ENCODE measurements at places on chromosomes 4 and X.

DNA sequence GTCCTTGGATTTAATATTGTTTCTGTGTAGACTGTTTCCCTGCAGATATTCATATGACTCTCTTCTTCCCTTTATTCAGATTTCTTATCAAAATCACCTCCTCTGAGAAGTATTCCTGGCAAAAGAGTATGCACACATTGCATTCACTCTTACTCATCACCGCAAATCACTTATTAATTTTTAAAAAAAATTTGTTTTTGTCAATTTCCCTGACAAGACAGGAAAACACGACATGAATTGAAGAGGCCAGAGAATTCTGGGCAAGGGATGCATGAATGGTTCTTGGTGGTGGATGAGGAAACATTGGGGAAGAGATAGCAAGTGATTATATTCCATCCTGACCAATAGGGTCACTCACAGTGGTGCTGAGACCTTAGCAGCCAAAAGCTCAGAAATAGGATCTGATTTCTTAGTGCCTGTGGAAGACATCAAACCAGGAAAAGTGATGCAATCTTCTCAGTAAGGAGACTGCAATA, 522.5 kb upstream of the AGA start:
- DNase-seq = no peak

GRCh38 chr4:107742791-107743190, 22.8 kb upstream of the PAPSS1 start:
- DNase-seq = no peak

DNA sequence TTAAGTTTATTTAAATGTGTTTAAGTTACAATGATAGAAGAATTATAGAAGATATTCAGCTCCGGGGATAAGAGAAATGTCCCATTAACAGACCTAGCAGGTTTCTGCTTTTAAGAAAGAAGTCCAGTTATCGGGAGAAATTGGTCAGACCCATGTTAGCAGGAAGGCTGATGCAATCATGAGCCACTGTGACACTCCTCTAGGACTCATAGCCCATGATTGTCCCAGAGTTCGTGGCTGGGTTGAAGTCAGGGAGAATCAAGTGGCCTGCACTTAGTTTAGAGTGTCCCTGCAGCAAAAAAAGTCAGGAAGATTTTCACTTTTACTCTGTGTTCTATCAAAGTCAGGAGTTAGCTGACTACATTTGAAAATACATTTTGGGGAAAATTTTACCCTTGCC, 72.0 kb downstream of the TMEM144 start:
- DNase-seq = no peak

- no peak for DNase-seq
Observed at GRCh38 chrX:118724365-118724764, 3.0 kb upstream of the IL13RA1 start.

- no peak for DNase-seq
Observed at GRCh38 chr4:147560625-147561024, 56.6 kb upstream of the TMEM184C start.

- no peak for DNase-seq
Observed at GRCh38 chr4:109368661-109369060, 65.0 kb upstream of the SEC24B start.

- DNase-seq = no peak
Observed at GRCh38 chrX:19616959-19617358, 101.7 kb upstream of the MAP3K15 start.

DNA sequence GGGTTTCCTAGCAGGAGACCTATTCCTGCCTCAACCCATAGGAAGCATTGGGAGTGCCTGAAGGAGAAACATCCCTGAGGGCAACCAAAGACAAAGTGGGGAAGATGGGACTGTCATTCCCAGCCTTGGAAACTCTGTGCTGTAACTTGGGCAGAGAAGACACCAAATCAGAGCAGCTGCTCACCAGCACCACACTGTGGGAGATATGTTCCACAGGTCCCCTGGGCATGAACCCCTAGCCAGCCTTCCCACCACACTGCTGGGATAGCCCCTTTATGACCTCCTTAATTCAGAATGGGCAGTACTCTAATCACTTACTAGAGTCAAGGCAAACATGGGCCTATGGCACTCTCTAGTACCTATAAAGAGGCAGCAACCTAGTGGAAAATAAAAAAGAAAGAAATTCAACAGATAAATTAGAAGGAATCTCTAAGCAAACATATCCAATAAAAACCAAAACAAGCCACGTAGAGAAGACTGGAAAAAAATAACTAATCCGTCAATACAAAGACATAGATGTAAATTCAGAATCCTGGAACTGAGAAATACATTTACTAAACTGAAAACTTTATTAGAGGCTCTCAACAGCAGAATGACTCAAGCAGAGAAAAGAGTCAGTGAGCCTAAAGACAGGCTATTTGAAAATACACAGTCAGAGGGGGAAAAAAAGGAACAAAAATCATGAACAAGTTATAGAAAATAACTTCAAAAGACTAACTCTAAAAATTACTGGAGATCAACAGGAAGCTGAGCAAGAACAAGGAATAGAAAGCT, 878.4 kb upstream of the FRG1 start:
- DNase-seq = no peak

DNA sequence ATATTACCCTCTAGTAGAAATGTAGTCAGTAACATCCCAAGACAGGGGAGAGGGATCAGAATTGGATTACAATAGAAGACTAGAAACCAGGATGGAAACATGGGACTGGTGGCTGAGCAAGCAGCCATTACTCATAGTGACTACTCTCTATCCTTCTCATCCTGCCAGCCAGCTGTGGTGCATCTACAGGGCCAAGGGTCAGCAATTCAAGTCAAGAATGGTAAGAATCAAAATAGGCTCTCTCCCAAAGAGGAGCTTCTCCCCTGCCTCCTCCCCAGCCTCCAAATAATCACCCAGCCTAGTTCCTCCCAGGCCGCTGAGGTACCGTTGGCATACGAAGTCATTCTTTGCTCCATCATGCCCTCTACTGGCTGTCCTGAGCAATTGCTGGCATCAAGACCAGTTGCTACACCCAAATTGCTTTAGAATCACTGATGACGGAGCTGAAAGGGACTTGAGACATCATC, 19.4 kb downstream of the AWAT2 start:
- DNase-seq = peak; percentile 64

- DNase-seq = no peak
Observed at GRCh38 chr4:105894660-105895582, at the start of gene NPNT. Gene NPNT (plus strand): TSS chr4:105895471. CDS start chr4:105895653, 182 bp downstream.

GRCh38 chr4:6938237-6938636, 28.6 kb downstream of the TBC1D14 start:
- DNase-seq = peak; percentile 59

DNA sequence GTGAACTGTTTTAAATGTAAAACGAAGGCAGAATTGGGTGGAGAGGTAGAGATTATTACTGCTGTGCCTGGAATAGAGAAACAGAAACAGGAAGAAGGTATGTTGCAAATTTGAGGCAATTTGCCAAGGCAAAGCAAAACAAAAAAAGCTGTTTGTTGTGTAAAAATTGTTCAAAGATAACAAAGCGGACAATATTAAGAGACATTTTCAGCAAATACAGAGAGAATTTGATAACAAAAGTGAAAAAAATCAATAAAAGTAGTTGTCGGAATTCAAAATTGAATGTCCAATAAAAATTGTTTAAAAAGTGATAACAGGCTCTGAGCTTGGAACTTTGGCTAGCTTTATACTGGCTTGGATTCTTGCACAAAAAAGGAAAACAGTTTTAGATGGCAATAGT, 14.4 kb upstream of the SMS start:
- DNase-seq = no peak

DNA sequence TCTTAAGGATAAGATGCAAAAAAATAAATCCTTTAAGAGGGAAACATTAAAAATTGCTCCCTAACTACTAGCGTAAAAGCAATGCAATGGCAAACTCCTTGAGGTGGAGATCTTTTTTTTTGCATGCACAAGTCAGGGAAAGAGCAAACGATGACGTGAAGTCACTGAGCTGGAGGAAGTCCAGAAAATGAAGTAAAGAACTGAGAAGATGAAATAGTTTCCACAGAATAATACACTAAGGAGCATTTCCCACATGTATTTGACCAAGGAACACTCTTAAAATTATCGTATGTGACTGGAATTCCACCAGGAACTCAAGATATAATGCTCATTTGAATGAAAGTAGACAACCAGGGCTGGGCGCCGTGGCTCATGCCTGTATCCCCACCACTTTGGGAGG, 21.0 kb upstream of the DOCK11 start:
- DNase-seq = no peak

DNA sequence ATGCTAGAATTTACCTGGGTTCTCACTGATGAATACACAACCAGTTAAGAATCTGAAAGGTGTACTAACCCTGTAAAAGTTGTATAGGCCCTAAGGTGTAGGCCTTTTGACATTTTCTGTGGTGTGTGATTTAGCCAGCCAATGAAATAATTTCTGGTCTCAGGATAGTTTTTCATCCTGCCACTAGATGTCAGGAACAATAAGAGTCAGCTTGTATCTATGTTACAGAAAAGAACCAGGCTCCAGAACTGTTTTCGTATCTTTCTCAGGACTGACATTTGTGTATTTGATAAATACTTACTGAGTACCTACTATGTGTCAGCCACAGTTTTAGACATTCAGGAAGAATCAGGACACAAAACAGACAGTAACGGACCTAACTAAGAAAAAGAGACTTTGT, 673.6 kb upstream of the TENM3 start:
- peak; percentile 0 for DNase-seq

DNA sequence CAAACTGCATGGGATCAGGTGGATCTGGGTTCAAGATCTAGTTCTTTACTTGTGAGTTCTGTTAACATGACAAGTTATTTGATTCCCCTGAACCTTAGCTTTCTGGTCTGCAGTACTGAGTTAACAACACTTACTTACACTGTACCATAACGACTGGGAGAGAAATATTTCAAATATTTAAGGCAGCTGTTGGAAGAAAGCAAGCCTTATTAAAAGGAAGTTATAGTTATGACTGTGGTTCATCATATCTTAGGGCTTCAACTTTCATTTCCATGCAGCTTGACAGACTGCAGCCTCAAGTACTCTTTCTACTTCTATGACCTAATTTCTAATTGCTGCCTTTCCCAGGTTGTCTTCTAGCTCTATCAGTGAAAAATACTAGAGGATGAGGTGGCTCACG, 40.0 kb upstream of the PDGFRA start:
- DNase-seq = no peak

DNA sequence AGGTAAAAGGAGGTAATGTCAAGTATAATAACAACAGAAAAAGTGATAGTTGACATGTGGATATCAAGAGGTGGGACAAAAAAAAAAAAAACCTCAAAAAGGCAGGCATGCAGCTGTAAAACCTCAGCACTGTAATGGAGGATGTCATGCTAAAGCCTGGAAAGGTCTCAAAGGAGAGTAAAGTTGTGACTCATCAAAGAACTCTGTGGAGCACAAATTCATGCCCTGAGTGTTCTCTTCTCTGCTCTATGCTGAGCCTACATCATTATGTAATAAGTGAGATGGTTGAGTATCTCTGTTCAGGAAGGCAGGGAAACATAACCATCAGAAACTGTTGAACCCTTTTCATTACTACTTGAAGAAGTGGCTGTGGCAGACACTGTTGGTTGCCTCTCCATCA, 597.8 kb downstream of the BCOR start:
- DNase-seq = no peak

GRCh38 chrX:114787061-114787460, 203.2 kb downstream of the HTR2C start:
- no peak for DNase-seq

GRCh38 chrX:154695911-154696675, 42.7 kb upstream of the CTAG2 start:
- peak; percentile 59 for DNase-seq

- no peak for DNase-seq
Observed at GRCh38 chr4:142420311-142421095, 425.6 kb downstream of the INPP4B start.

- peak; percentile 44 for DNase-seq
Observed at GRCh38 chrX:22748093-22748999, 251.4 kb upstream of the DDX53 start.

GRCh38 chrX:153614818-153615217, 15.9 kb upstream of the CCNQ start:
- DNase-seq = no peak

DNA sequence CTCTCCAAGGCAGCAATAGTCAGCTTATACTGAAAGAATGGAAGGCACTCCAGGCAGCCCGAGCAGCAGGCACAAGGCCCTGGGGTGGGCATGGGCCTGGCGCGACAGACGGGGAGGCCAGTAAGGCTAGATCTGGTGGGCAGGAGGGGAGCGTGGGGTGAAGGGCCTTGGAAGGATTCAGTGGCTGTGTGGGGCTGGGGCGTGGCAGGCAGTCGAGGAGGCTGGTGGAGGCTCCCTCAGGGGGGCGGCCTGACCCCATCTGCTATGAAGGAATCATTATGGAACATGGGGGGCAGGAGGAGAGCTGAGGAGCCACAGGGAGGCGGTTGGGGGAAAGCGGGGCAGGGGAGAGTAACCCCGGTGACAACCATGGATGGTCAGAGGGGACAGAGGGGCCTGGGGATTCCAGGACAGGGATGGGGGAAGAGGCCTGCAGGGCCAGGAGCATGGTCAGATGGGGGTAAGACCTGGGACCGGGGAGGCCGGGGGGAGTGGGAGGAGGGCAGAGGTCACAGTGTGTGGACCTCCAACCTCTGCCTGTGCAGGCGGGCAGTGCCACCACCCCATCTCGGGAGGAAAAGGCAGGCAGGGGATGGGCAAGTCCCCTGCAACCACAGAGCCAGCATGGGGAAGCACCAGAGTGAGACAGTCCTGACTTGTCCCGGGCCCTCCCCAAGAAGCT, 70.3 kb downstream of the ACOX3 start:
- no peak for DNase-seq

GRCh38 chrX:126124721-126125120, 41.4 kb downstream of the DCAF12L2 start:
- no peak for DNase-seq

- no peak for DNase-seq
Observed at GRCh38 chrX:125394449-125394848, 74.8 kb downstream of the TEX13C start.

DNA sequence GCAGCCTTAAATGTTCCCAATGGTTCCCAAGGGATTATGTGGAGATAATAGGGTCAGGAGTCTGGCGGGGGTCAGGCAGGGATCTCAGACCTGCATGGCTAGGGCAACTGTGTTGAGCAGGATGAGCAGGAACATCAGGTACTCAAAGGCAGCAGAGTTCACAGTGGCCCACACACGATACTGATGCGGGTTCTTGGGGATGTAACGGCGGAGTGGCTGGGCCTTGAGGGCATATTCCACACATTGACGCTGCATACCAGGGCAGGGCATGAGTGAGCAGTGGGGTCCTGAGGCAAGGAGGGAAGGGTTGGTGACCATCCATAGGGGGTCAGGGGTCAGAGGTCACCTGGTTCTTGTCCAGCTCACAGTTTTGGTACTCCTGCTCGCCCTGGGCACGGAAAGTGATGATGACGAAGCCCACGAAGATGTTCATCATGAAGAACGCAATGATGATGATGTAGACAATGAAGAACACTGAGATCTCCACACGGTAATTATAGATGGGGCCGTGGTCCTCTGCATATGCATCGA, 15.1 kb upstream of the SYP start:
- no peak for DNase-seq

DNA sequence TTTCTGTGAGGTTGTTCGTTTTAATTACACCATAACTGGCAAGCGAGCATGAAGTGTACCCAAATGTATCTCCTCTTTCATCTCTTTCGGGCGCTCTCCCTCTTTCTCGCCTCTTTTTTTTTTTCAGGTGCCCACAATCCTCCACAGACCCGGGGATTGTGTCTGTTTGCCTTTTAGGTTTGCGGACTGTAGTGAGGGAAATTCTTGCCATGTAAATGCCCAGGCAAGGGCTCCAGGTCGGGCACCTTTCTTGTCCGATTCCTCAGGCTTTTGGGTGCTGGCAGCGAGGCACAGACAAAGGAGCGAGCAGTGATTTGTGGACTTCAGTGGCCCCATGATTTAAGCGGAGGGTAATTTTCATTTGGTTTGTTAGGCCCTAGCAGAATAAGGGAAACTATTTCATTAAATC, 1.1 kb upstream of the PHOX2B start:
- no peak for DNase-seq

GRCh38 chr4:183205193-183205592, 106.1 kb downstream of the WWC2 start:
- no peak for DNase-seq

All from kidney capillary endothelial cell (primary cell).